ENCODE measurements at places on chromosomes 2 and 18. TPM values are rescaled to one million over a fixed set of nuclear protein-coding genes. Genes with fewer than 3 reads are reported as not detected.

GAD1 gene
- total RNA-seq, result 7.4 TPM

NXPH2 gene
- total RNA-seq, result not detected

DNA sequence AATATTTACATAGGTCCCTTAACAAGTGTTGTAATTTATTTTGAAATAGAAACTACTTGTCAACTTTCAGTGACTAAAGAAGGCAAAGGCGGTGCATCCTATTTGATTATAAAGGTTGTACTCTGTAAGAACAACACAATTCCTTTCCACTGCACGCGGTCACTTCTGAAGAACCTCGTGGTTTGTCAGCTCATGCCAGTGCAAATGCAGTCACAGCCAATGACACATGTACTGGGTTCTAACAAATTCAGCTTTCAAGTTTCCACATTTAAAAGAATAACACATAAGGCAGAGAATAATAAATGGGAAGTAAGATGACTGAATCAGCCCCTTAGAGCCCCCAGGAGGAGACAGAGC is 39.7 kb downstream of the CYB5A start:
- H3K27me3 ChIP-seq, result no peaks in the 10 kb centered on the region
- no peak overlapping the region for H3K4me3 ChIP-seq
- H3K27ac ChIP-seq, result no peak overlapping the region
- no peaks in the 10 kb centered on the region for H3K36me3 ChIP-seq

GRCh38 chr2:177604271-177605065 is 211.9 kb downstream of the AGPS start:
- no peaks in the 10 kb centered on the region for H3K4me1 ChIP-seq
- no peaks in the 10 kb centered on the region for H3K27me3 ChIP-seq
- no peak for DNase-seq
- no peak overlapping the region for H3K4me3 ChIP-seq
- H3K27ac ChIP-seq, result peak overlapping the region; percentile 36

- H3K36me3 ChIP-seq, result peaks cover 3% of the 10 kb centered on the region
- H3K27ac ChIP-seq, result no peak overlapping the region
Observed at GRCh38 chr2:46564811-46565241, 85.5 kb downstream of the TMEM247 start.

DNA sequence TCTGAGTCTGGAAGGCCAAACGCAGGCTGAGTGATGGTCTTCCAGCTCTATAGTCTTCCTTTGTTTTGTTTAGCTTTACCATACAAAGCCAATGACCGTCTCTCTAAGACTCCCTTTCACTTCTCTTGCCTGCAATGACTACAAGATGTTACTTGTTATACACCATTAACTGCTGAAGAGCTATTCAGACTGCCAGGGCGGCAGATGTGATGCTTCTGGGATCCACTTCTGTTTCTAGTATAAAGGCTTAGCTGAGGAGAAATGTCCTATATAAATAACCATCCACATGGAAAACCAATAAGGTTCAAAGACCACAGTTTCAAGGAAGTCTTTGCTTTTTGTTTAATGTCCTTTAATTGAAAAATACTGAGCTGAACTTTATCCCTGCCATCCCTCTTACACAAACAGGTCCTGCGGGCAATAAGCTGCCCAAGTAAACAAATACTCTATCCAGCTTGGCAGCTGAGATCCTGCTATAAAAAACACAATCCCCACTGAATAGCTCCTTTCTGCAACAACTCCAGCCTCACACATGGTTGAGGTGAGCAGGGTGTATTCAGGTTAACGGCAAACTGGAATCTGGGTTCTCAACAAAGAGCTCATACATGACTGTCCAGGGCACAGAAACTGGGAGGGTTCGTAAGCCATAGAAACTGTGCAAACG is 124.6 kb downstream of the VIT start:
- no peaks in the 10 kb centered on the region for H3K4me1 ChIP-seq
- H3K4me3 ChIP-seq, result no peak overlapping the region
- H3K27ac ChIP-seq, result no peak overlapping the region
- no peaks in the 10 kb centered on the region for H3K36me3 ChIP-seq

All from adrenal gland (tissue), 19 donors.